ENCODE measurements at places on chromosomes 11 and 22.

- no peak for DNase-seq
Measured at GRCh38 chr11:104918113-104918824, 20.0 kb upstream of the CASP12 start.

DNA sequence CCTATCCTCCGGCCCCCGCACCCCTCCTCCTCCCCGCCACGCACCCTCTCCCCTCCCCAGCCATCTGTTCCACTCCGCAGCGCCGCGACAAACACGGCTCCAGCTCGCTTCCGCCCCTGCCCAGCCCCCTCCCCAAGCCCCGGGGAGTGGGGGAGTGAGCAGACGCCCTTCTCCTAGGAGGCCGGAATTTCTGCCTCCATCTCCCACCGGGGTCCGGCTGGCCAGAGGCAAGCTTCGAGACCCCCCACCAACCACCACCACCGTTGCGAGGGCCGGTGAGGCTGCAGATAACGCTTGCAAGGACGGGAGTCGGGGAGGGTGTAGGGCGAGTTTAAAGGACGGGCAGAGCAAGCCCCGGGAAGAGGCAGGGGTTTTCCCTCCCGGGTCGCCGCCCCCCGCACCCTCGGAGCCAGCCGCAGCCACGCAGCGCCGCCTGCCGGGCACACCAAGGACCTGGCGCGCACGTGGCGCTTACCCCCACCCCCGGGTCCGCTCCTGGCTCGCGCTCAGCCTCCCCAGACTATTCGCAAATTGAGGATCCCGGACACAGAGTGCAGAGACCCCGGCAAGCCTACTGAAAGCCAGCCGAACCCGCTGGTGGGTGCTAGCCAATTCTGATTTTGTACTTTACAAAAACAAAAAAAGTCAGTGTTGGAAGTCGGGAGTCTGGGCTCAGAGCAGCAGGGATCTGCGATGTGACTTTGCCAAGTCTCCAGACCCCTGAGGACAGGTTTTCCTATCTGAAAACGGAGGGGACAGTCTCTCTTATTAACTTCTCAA lies 22.6 kb downstream of the RTN4RL2 start:
- DNase-seq = peak; percentile 17

DNA sequence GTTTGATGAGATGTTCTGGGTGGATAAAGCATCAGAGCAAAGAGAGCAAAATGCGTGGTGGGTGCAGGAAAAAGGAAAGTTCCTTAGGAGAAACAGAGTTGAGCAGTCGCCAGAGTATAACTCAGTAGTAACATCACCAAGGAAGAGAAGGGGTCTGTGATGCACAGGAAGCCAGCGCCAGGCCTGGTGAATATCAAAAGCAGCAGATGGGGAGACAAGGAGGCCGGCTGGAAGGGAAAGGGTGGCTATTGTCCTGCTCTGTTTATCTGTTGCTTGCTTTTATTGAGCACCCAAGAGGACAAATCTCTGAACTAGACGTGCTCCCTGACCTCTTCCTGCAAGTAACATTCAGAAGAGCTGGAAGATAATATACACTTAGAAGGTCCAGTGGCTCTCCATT lies 52.7 kb upstream of the GRAMD1B start:
- DNase-seq = no peak

GRCh38 chr11:128324051-128324481 lies 263.3 kb downstream of the ETS1 start:
- DNase-seq = no peak

DNA sequence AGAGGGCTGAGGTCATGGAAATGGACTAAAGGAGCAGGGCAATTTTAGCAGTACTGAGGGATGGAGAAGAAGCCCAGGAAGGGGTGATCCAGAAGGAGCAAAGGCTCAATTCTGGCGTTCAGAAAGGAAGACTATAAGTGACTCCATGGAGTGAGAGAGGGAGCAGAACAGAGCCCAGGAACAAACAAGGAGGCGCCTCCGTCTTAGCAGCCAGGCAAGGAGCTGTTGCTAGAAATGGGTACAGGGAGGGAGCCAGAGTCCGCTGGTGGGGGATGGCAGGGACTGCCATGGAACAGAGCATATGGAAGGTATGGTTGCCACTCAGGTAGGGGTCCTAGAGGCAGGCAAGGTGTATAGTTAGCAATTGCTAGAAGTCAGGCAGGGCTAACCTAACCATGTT lies 20.5 kb upstream of the STK33 start:
- no peak for DNase-seq

DNA sequence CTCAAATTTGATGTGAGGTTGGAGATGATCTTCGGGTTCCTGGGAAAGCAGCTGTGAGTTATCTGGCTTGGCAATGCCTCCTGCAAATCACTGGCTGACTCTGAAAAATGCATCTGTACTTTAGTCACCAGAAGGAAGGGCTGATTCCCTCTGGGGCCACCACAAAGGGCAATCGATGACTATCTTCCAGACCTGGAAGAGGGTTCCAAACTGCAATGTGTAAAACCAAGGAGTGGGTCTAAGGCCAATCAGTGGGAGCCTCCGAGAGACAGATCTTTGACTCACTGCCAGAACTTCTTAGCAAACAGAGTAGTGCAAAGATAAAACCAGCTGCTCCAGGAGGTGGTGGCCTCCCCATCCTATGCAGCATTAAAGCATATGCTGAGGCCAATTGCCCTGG lies 29.1 kb upstream of the PAK1 start:
- DNase-seq = no peak

DNA sequence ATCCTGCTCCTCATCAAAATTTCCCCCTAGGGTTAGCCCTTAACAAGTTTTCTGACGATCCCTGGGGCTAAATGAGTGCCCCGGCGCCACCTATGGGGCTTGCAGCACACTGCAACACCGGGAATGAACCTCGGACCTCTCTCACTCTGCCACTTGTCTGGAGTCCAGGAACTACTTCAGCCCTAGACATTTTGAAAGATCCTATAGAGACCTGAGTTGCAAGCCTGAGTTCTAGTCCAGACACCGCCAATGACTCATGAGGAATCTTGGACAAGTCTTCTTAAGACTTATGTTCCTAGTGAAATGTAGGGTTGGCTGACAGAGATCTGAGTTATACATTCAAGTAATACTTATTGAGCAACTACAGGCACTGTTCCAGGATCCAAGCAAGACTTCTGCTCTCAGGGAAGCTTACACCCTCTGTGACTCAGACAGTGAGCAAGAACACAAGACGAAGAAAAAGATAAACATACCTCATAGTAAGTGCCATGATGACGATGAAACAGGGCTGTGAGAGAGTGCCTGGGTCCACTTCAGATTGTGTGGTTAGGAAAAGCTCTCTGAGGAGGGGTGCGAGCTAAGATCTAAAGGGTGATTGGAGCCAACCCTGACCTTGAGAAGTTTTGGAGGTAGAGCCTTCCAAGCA lies 10.2 kb upstream of the STK33 start:
- DNase-seq = peak; percentile 15

GRCh38 chr11:41404109-41404508 lies 55.3 kb downstream of the LRRC4C start:
- no peak for DNase-seq
